ENCODE measurements at places on chromosomes 2 and 18. TPM values are rescaled to one million over a fixed set of nuclear protein-coding genes. Genes with fewer than 3 reads are reported as not detected.
A peak's percentile ranks its signal among the peaks of the same experiment; 100 is the strongest.

Gene FBLN7
- 6.6 TPM for total RNA-seq

Gene LRATD1
- total RNA-seq, result 7.2 TPM

Gene STPG4
- under 0.01 TPM for total RNA-seq

Gene HRH4
- not detected for total RNA-seq

Gene PKP4
- total RNA-seq, result 43.7 TPM

Gene SGPP2
- total RNA-seq, result not detected

Gene PLEK
- under 0.01 TPM for total RNA-seq

Gene SERPINB13
- total RNA-seq, result not detected

Gene MOCOS
- total RNA-seq, result 0.13 TPM

Gene ZNF396
- total RNA-seq, result 0.51 TPM

Gene FEZ2
- 53.6 TPM for total RNA-seq

Gene NYAP2
- total RNA-seq, result not detected

Gene COLEC12
- total RNA-seq, result 33.4 TPM

Gene DIPK1C
- not detected for total RNA-seq

Gene SCYGR8
- total RNA-seq, result not detected

Gene PID1
- total RNA-seq, result 0.25 TPM

Gene RBBP8
- total RNA-seq, result 14.0 TPM

GRCh38 chr2:72109291-72109690 is 38.4 kb downstream of the CYP26B1 start:
- DNase-seq, result no peak

- peak; percentile 54 for DNase-seq
Measured at GRCh38 chr2:19538411-19538963, 180.1 kb upstream of the OSR1 start.

GRCh38 chr2:144660518-144661316 is 140.8 kb upstream of the ZEB2 start:
- DNase-seq, result no peak

GRCh38 chr18:7646174-7646886 is 79.2 kb downstream of the PTPRM start:
- no peak for DNase-seq

DNA sequence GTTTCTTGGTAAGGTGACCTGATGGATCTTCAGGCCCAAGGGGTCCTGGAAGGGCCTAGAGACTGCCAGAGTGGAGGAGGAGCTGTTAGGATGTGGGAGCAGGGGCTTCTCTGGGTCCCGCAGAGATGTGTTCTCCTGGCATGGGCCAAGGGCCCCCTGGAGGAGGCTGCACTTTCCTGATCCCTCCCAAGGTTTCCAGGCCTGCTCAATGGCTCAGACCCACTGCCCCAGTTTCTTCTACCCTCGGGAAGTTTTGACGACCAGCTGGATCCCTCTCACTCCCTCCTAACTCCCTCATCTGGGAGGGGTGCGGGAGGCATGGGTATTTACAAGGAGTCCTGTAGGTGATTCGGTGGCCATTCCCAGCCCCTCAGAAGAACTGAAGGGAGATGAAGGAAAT is 36.1 kb downstream of the COA5 start:
- no peak for DNase-seq

GRCh38 chr2:61948661-61949457 is 43.4 kb downstream of the COMMD1 start:
- DNase-seq, result no peak

GRCh38 chr18:34942975-34943374 is 98.2 kb upstream of the MAPRE2 start:
- no peak for DNase-seq

- no peak for DNase-seq
Measured at GRCh38 chr2:29189052-29189451, 73.8 kb downstream of the CLIP4 start.

GRCh38 chr18:43043626-43044025 is 71.9 kb downstream of the RIT2 start:
- DNase-seq, result no peak

DNA sequence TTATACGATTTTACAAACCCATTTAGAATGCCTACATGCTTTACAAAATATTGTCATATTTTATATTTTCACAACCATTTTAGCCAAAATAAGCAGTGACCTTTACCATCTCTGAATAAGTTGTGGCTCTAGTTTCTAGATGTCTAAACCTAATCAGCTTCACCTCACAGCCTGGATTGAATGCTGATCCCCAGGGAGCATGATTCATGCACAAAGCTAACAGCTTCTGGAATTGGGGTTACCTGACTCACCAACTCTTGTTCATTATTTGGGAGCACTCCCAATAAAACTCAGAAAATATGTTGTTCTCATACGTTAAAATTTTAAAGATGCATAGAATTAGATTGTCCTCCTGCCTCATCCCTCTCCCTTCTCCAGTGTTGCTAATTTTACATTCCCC is 611.7 kb upstream of the NETO1 start:
- DNase-seq, result no peak

- no peak for DNase-seq
Measured at GRCh38 chr2:113112871-113113270, 14.5 kb upstream of the IL1RN start.

GRCh38 chr18:5534845-5535244 is 9.0 kb downstream of the EPB41L3 start:
- DNase-seq, result no peak

- no peak for DNase-seq
Measured at GRCh38 chr2:11876889-11877288, 130.5 kb downstream of the LPIN1 start.

- no peak for DNase-seq
Measured at GRCh38 chr2:62254424-62255266, 58.7 kb downstream of the B3GNT2 start.

GRCh38 chr2:165544897-165545296 is 75.4 kb downstream of the CSRNP3 start:
- DNase-seq, result no peak

DNA sequence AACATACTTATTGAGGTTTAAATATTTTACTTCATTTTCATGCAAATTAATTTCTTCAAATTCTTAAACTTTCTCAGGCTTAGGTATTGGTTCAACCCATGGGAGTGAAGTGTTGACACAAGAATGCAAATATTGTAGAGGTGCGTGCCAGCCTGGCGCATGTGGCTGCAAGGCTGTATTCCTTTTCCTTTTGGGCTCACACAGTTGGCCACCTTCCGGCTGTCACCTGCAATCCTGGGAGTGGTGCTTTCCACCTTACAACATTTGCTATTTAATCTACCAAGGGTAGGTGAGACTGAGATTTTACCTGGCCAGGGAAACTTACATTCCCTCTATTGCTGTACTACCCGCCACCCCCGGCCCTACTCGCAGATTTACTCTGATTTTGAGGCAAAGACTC is 141.1 kb downstream of the DCC start:
- DNase-seq, result no peak

- no peak for DNase-seq
Measured at GRCh38 chr2:101004620-101005325, 2.7 kb downstream of the RPL31 start.

DNA sequence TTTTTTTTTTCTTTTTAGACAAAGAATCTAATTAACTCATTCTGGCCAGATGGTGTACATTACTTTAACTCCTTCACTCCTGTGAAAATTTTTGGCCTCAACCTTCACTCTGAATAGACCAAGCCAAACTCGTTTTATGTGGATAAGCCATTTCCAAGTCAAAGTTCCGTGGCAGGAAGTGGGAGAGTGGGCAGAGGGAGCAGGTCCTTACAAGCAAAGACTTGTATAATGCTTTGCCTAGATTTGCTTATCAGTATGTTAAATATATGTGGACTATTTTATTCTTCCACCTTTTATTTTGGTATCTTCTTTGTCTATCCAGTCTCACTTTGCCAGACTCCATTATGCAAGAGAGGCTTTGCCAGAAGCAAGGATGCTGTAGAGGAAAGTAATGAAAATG is 178.1 kb upstream of the TNP1 start:
- no peak for DNase-seq

- DNase-seq, result peak; percentile 7
Measured at GRCh38 chr2:85134255-85134895, 1.2 kb downstream of the TCF7L1 start.

- DNase-seq, result no peak
Measured at GRCh38 chr18:48934415-48934722, 16.4 kb downstream of the SMAD7 start.

DNA sequence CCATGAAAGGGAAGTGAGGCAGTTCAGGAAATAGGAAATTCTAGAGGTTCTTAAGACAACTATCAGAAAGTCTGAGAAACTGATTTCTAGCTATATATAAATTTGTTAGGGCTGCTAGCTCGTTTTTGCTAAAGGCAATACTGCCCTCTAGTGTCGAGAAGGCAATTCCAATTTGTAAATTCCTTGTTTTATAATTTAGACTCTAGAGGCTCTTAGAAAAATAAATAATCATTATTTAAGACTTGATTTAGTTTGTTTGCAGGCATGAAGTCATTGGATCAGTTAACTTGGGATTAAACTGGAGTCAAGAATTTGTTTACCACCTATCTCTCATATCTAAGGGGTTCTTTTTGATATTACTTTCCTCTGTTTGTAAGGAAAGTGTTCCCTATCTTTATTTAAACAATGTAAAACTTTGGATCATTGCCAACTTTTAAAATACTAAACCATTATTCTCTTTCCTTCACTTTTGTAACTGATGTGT is 66.2 kb downstream of the ACVR2A start:
- peak; percentile 81 for DNase-seq

DNA sequence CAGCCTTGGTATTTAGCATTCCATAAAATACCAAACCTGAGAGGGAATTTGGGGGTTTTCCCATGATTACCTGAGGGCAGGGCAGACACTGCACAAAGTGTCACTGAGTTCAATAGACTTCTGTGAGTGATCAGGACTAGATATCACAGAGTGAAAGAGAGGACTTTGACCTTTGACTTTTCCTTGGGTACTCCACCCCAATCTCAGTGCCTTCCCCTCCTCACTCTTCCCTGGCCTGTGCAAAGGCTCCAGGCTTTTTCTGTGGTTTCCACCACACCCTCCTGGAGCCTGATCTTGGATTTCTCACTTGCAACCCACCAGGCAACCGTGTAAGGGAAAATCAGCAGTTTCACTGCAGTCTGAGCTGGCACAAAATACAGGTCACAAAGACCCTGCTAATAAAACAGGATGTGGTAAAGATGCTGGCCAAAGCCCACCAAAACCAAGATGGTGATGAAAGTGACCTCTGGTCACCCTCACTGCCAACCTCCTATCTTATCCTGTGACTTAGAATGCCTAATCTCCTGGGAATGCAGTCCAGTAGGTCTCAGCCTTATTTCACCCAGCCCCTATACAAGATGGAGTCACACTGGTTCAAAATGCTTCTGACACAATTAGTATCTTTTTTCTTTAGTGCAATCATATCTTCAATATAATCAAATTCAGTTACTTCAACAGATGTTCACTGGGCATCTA is 64.0 kb downstream of the BOD1L2 start:
- DNase-seq, result no peak

DNA sequence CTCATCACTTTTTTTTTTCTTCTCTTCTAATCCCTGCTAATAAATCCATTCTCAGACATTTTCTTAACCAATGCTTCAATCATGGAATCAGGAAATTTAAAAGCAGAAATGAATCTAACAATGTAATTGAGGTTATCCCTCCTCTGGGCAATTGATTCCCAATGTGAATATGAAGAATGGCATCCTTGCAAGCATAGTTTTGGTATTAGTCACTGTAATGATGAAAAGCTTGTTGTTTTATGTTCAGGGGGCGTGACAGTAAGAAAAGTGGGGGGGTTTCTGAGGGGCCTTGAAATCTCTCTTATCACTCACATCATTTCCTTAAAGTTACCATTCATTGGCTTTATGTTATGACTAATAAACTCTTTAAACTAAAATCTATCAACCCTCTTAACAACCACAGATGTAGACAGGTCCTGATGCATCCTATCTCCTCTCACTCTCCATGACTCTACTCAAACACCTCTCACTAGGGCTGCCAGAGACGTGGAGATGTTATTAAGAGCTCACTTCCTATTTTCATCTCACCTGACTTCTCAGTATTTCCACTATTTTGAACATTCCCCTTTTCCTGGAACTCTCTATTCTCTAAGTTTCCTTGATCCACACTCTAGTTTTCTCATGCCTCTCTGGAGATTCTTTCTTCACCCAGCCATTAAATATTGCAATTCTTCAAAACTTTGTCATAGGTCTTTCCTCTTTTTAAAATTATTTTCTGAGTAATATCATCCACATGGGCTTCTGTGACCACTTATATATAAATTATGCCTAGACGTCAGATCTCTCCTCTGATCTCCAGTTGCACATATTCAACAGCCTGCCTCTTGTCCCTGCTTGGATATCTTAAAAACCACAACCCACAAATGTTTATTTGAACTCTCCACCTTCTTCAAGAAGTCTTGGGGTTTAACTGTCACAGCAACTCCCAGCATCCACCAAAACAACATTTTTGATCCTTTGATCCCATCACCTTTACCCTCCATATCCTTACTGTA is 332.9 kb downstream of the CDH2 start:
- peak; percentile 58 for DNase-seq

Measured in dermis microvascular lymphatic vessel endothelial cell (primary cell).